ENCODE measurements at places on chromosomes 6 and 20.

- DNase-seq: peak; percentile 50
Measured at GRCh38 chr6:132866762-132867449, 52.5 kb downstream of the RPS12 start.

DNA sequence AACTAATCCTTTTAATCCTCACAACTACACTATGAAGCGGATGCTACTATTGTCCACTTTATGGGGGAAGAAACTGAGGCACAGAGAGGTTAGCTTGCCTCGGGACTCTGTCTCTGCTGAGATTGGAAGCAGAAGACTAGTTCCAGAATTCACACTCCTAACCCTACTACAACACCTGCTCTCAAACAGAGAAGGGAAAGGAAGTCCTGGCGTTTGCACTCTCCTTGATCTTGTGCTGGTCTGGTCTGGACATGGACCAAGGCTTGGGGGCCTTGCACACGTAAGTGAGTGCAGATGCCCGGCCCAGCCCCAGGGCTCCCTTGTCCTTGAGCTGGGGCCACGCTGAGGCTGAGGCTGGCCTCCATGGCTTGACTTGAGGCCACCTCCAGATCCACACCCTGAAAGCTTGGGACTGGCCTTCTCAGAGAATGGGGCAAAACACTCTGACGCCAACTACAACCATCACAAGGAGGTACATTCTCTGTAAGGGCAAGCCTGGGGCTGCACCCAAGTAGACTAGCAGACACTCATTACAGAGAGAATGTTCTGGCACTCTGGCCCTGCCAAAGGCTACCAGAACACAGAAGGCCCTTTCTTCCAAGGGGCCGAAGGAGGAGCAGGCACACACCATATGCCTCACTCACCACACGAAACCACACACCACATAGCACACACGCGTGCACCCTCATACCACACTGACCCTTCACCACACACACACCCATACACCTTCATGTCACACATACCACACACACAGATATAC, 33.3 kb upstream of the EZR start:
- DNase-seq: no peak

DNA sequence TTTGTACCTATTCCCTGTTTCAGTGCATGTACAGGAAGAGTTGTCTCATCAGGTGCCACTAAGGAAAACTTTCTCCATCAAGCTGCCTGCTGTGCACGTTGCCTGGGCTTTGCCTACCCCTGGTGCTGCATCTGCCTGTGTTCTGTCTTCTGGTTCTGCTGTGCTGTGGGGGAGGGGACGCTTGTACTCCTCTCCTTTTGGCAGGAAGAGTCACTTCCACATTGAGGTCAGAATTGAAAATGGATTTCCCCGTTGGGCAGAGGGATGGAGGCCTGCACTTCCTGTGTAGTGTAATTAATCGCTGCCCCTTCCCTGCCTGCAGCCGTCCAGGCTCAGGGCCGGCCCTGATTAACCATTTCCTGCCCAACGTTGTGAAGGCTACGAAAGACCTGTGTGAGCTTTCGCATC, 153.3 kb downstream of the SCML4 start:
- peak; percentile 73 for DNase-seq

GRCh38 chr6:10589983-10590382, 68.8 kb downstream of the GCNT2 start:
- DNase-seq: no peak

- no peak for DNase-seq
Measured at GRCh38 chr6:30264743-30265142, 51.5 kb upstream of the TRIM26 start.

DNA sequence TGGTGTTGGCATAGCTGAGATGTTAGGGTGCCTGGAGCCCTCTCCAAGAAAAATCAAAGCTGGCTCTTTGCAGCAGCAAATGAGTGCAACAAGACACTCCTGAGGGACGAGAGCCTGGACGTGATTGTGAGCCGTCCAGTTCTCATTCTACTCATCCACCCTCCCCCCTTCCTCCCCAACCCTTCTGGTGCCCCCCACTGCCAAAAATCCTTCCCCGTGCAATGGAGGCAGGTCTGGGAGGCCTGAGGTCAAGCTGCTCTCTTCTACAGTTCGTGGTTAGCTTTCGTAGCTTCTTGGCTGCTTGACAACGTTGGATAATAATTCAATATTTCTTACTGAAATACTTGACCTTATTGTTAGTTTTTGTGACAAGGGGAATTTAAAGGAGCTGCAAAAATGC, 185.3 kb upstream of the SUPT3H start:
- DNase-seq: no peak

- DNase-seq: no peak
Measured at GRCh38 chr6:109322825-109323224, 59.4 kb downstream of the CD164 start.

DNA sequence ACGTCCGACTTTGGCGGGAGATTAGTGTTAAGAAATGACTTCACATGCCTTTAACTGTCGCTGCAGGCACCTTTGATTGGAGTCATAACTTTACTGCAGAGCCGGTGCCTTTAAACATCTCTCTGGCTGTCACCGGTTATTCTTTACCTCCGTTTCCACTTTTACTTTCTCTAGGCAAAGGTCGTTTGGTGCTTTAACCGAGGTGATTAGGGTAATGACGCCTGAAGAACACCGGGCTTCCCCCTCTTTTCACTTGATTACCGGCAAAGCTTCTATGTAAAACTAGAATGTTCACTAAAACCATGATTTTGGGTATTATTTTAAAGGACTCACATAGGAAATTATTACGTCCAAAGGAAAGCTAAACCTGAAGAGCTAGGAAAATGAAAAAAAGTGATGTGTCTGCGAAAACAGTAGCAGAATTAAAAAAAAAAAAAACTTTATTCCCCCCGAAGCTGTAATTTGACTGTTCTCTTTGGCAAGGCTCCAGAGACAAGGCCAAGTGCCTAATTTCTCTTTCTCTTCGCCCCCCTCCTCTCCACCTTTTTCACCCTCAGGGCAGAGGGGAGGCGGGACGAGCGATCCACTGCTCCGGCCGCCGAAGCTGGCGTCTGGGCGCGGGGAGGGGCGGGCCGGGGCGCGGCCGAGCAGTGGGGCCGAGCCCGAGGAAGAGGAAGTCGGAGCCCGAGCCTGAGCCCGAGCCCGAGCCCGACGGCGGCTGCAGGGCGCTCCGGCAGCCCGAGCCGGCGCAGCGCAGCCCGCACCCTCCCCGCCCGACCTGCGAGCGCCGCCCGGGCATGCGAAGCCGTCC, at the start of gene PLEKHG1:
Gene PLEKHG1 (plus strand): TSS at position 687 of the 811 bp plus-strand sequence. CDS start 133,797 bp downstream, outside the sequence.
- DNase-seq: peak; percentile 28

Data from cardiac fibroblast (primary cell).